Activated naive CD4-positive, alpha-beta T cell treated with Interleukin-2 at 50 U/mL for 16 hours (primary cell): ENCODE measurements at places on chromosomes 16 and 17.

- peak; percentile 69 for DNase-seq
Measured at GRCh38 chr17:65173284-65173793, 36.2 kb downstream of the RGS9 start.

DNA sequence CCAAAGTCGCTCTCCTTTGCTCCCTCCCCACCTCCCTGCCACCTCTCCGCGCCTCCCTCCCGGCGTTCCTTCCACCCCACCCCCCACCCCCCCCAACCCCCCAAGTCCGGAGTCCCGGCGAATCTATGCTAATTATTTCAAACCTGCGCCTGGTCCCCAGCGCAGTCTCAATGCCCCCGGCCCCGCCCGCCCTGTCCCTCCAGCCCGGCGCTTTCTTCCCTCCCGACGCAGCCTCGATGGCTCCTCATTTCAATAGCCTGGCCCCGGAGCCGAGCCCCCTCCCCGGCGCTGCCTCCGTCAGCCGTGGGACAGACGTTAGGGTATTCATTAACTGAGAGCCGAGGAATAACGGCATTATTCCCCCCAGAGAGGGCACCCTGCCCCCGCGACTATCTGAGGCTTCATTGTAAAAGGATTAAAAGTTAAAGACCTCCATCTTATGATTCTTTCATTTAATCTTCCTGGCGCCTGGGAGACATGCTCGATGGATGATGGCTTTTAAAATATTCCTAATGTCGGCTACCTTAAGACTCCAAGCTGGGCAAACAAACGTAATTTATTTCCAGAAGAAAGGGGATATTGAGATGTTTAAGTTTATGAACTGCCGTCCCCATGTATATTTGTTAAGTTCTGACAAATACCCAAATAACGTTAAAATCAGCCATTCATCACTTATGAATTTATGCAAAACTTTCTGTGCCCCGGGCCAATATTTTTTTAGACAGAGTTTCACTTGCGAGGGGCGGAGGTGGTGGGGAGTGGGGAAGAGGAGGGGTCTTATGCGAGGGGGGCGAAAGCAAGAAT lies 3.4 kb downstream of the NOG start:
- no peak for DNase-seq

GRCh38 chr17:7654832-7655540 lies 4.3 kb downstream of the ATP1B2 start:
- DNase-seq, result no peak

DNA sequence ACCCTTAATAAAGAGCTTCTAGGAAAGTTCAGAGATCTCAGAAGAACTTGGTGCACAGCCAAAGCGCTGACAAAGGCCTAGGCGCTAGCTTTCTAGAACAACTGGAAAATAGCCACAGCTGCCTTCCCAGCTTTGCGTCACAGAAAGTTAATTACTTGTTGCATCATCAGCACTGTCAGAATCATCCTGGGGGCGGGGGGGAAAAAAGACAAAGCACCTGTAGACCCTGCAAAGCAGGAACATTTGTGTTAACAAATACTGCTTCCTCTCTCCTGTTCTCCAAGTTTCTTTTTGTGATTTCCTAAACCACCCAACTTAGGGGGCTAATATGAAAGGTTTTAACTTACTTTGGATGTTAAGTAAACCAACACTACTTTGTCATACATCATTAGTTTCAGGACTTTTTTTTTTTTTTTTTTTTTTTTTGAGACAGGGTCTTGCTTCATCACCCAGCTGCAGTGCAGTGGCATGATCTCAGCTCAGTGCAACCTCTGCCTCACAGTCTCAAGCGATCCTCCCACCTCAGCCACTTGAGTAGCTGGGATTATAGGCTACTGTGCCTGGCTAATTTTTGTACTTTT lies 4.8 kb upstream of the AARSD1 start:
- no peak for DNase-seq

GRCh38 chr16:46886764-46887523 lies 2.8 kb downstream of the GPT2 start:
- no peak for DNase-seq
